ENCODE measurements at places on chromosomes 16 and 17.
A peak's percentile ranks its signal among the peaks of the same experiment; 100 is the strongest.

DNA sequence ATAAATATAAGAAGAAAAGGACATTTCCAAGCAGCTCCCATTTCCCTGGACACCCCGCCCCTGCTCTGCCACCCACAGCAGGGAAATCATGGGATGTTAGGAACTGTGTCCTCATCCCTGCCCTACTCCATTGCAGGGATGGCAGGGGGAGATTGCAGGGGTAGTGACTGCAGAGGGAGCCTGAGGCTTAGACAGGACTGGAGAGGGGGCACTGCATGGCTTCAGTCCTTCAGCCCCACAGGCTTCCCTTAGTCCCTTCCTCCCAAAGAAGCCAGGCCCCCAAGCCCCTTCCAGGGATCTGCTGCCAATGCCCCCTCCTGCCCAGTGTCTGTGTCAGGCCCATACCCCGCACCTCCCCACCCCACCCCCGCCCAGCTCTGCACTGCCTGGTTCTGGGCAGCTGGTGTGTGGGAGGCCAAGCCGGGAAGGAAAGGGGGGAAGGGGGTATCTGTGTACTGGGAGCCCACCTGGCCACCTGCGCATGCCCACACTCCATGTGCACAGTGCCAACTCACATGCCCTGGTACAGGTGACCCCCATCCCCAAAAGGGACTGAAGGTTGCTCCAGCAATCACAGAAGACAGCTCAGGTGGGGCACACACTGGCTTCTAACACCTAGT, 3.3 kb downstream of the RUNDC3A start:
- no peak for DNase-seq
- no peak overlapping the region for H3K4me3 ChIP-seq
- H3K27me3 ChIP-seq, result peaks cover 74% of the 10 kb centered on the region
- no peak overlapping the region for H3K27ac ChIP-seq
- H3K4me1 ChIP-seq, result peaks cover 25% of the 10 kb centered on the region
- H3K36me3 ChIP-seq, result no peaks in the 10 kb centered on the region

DNA sequence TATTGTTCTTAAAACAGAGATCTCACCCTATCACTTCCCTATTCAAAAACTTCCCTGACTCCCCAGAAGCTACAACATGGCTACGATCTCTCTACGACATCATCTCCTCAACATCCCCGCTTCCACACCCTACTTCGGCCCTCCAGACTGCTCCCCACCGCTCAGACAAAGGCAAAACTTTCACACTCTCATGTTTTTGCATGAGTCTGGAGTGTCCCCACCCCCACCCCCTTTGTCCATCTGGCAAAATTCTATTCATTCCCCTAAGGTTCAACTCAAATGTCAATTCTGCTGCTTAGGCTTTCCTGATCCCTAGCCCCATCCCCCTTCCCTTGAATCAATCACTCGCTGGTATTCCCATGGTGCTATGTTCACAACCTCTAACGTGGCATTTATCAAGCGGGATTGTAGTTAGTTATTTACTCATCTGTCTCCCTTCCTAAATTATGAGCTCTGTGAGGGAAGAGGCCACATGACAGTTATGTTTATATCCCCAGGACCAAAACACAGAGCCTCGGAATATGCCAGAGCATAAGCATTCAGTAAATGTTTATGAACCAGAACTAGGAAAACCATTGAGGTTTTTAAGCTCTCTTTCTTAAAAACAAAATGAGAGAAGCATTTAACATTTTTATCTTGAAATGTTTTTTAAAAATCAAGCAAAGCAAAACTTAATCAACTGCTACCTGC, 55.9 kb downstream of the STX8 start:
- peak overlapping the region; percentile 38 for H3K4me3 ChIP-seq
- peaks cover 4% of the 10 kb centered on the region for H3K36me3 ChIP-seq
- H3K4me1 ChIP-seq, result peaks cover 44% of the 10 kb centered on the region
- no peaks in the 10 kb centered on the region for H3K27me3 ChIP-seq
- H3K27ac ChIP-seq, result peak overlapping the region; percentile 55

- H3K27me3 ChIP-seq, result no peaks in the 10 kb centered on the region
- no peaks in the 10 kb centered on the region for H3K36me3 ChIP-seq
- peaks cover 57% of the 10 kb centered on the region for H3K4me1 ChIP-seq
- no peak overlapping the region for H3K4me3 ChIP-seq
- H3K27ac ChIP-seq, result no peak overlapping the region
- DNase-seq, result no peak
Observed at GRCh38 chr16:56787167-56787566, 57.2 kb downstream of the NUP93 start.

GRCh38 chr16:86910161-86910769, 331.9 kb downstream of the FOXL1 start:
- H3K4me3 ChIP-seq, result peak overlapping the region; percentile 65
- H3K36me3 ChIP-seq, result no peaks in the 10 kb centered on the region
- DNase-seq, result no peak
- peak overlapping the region; percentile 94 for H3K27ac ChIP-seq
- H3K4me1 ChIP-seq, result peaks cover 17% of the 10 kb centered on the region
- peaks cover 26% of the 10 kb centered on the region for H3K27me3 ChIP-seq

DNA sequence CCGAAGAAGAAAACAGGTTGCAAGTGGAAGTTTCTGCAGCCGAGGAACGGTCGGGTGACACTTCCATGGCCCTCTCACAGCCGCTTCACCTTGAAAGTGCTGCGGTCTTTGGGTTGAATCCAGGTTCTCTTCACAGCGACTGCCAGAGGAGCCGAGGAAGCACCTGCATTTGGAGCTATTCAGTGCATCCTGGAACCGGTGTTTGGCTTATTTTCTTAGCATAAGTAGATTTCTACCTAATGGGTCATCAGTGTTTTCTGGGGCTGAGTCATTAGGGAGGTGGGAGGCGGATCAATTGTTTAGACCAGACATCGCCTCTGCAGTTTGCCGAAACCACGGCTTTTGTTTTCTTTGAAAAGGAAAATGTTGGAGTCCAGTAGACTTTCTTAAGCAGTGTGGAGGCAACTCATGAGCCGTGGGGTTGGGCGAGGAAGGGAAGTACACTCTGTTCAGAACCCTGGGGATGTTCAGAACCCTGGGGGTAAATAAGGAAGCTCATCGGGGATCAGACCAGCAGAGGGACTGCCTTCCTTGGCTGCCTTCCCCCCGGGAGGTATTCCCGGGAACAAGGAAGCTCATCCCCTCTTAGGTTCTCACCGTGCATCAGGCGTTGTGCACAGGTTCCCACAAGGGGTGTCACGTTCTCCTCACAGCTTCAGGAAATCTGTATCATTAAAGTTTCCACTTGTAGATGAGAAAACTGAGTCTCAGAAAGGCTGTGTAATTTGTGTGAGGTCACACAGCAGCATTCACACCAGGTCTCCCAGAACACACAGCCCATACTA, 361.5 kb downstream of the SNX29 start:
- peaks cover 4% of the 10 kb centered on the region for H3K27me3 ChIP-seq
- no peaks in the 10 kb centered on the region for H3K36me3 ChIP-seq
- peak overlapping the region; percentile 64 for H3K27ac ChIP-seq
- peaks cover 21% of the 10 kb centered on the region for H3K4me1 ChIP-seq
- no peak overlapping the region for H3K4me3 ChIP-seq
- no peak for DNase-seq

- no peaks in the 10 kb centered on the region for H3K27me3 ChIP-seq
- no peak overlapping the region for H3K4me3 ChIP-seq
- peaks cover 33% of the 10 kb centered on the region for H3K4me1 ChIP-seq
- H3K36me3 ChIP-seq, result peaks cover 56% of the 10 kb centered on the region
- no peak for DNase-seq
Observed at GRCh38 chr17:15475631-15476354, 8.4 kb upstream of the CDRT4 start.

DNA sequence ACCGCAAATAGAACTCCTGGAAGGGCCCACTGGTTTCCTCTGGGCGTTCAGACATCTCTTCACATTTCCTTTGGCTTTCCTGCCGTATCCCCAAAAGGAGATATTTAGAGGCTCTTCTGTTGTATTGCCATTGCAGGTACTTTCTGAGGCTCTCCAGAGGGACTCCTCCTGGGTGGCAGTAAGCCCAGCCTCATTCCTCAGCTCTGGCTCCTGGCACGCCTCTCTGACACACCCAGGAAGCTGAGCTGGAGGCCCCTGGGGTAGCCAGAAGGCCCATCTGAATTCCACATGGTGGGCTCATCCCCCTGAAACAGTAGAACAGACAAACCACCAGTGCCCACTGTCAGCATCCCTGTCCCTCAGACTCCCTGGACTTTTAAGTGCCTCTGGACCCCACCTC, 206.7 kb downstream of the PARN start:
- peaks cover 25% of the 10 kb centered on the region for H3K4me1 ChIP-seq
- no peaks in the 10 kb centered on the region for H3K36me3 ChIP-seq
- peaks cover 3% of the 10 kb centered on the region for H3K27me3 ChIP-seq

DNA sequence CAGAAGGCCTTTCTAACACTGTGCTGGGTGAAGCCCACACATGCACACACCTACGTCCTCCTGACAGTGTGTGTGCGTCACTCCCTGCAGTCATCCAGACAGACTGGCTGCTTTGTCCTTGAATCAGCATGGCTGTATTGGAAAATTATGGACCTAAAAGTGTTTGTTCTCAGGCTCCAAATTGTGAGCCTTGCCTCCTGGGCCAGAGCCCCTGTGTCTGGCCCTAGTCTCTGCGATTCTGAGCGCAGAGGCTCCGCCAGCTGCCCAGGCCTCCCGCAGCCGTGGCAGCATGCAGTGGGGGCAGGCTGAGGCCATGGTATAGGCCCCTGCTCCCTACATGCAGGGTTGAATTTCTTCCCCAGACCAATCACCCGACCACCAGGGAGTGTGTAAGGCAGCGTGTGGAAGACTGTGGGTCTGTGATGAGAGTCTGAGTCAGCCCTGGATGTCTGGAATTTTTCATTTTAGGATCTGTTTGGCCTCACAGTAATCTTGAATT, 166.9 kb downstream of the LGALS9B start:
- H3K27me3 ChIP-seq, result peaks cover 7% of the 10 kb centered on the region
- no peak overlapping the region for H3K4me3 ChIP-seq
- peaks cover 40% of the 10 kb centered on the region for H3K36me3 ChIP-seq
- DNase-seq, result no peak
- H3K27ac ChIP-seq, result peak overlapping the region; percentile 41
- H3K4me1 ChIP-seq, result peaks cover 28% of the 10 kb centered on the region

GRCh38 chr17:59366773-59367656, 35.6 kb downstream of the YPEL2 start:
- H3K36me3 ChIP-seq, result peaks cover 6% of the 10 kb centered on the region
- H3K4me3 ChIP-seq, result peak overlapping the region; percentile 66
- H3K4me1 ChIP-seq, result peaks cover 96% of the 10 kb centered on the region

GRCh38 chr17:69719474-69720048, 305.1 kb downstream of the MAP2K6 start:
- no peaks in the 10 kb centered on the region for H3K36me3 ChIP-seq
- no peak for DNase-seq
- H3K27ac ChIP-seq, result no peak overlapping the region
- no peak overlapping the region for H3K4me3 ChIP-seq

DNA sequence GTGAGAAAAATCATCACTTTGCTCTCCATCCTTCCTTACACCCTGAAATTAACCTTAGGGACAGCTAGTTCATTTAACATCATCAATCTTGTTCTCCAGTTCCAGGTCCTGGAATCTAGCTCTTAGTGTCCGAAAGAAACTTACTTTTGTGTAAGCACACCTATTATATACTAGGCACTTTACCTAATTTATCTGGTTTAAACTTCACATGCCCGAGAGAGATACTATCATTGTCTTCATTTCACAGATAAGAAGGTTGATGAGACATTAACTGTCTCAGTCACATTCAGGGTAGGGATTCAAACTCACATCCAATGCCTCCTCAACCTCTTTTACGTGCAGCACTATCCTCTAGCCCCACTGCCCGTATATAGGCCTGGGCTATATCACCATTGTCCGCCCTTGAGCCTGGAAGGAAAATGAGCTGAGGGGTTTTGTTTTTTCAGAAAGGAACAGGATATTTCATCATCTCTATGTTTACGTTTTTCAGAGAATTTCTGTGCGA, 501 bp upstream of the AP2B1 start:
- peak overlapping the region; percentile 96 for H3K4me3 ChIP-seq
- peaks cover 36% of the 10 kb centered on the region for H3K27me3 ChIP-seq
- peak overlapping the region; percentile 98 for H3K27ac ChIP-seq
- H3K36me3 ChIP-seq, result no peaks in the 10 kb centered on the region
- DNase-seq, result no peak

DNA sequence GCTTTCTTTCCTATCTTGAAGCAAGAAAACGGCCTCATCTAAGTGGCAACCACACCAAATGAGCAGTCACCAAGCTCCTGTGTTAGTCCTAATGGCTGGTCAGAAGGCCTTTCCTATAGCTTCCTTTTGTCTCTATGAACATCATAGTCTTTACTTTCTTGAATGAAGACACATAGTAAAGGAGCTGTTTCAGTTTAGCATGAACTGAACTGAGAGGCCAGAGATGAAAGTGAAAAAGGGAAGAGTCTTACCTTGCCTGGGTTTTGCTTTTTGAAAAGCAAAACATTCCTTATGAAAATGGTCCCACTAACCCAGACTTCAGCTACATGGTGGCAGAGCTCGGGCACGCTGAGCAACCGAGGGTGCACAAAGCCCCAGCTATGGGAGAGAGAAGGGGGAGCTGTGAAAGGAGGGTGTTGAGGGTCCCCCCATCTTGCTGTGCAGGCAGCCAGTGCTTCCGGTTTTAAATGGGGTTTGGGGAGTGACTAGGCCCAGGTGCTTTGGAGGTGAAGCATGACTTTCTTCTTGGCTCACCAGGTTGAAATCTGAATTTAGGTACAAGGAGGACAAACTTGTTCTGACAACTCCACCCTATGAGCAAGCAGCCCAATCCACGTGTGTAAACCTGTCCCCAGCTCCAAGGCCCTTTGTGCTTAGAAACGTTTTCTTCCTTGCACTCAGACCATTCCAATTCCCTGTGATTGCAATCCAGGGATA, 9.1 kb upstream of the PSMC3IP start:
- H3K36me3 ChIP-seq, result peaks cover 53% of the 10 kb centered on the region
- peak overlapping the region; percentile 39 for H3K27ac ChIP-seq
- no peaks in the 10 kb centered on the region for H3K4me1 ChIP-seq

All from nephron progenitor cell (in vitro differentiated cells).